PC-9 (cell line): ENCODE measurements at places on chromosomes 7 and 10.
A peak's percentile ranks its signal among the peaks of the same experiment; 100 is the strongest.

- no peak for DNase-seq
Observed at GRCh38 chr7:111174510-111174909, 83.6 kb downstream of the LRRN3 start.

DNA sequence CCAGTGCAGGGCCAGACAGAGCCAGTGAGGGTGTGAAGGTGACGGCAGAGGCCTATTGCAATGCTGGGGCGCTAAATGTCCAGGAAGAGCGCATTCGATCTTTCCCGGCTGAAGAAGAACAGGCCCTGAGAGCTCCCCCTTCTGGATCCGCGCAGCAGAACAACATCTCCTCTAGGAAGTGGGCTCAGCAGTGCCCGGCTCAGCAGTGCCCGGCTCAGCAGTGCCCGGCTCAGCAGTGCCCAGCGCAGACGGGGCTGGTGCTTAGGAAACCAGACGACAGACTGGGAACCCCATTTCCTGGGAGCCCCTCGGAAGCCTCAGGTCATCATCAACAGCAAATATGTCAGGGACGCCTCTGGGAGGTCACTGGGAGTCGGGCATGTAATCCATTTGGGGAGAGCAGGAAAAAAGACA, 4.7 kb upstream of the NOS3 start:
- DNase-seq = peak; percentile 69

- DNase-seq = no peak
Observed at GRCh38 chr10:111102359-111102837, 25.6 kb downstream of the ADRA2A start.

DNA sequence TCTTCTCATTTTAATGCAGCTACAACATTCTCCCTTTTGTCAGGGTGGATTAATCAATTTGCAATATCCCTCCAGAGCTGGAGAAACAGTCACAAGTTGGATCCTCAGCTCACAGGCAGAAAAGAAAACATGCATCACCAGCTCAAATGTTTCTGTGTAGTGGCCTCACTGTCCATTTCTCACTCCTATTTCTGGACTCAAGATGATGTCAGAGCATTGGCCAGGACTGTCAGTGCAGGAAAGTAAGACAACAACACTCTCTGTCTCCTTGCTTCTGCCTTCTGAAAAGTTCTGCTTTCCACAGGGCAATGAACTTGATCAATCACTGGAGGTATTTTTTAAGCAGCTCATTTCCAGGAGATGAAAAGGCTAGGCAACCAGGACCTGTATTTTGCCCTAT, 8.2 kb upstream of the SVIL start:
- DNase-seq = no peak

GRCh38 chr10:129775681-129776080, 188.4 kb downstream of the EBF3 start:
- no peak for DNase-seq
